ENCODE measurements at places on chromosomes 1 and 21.

DNA sequence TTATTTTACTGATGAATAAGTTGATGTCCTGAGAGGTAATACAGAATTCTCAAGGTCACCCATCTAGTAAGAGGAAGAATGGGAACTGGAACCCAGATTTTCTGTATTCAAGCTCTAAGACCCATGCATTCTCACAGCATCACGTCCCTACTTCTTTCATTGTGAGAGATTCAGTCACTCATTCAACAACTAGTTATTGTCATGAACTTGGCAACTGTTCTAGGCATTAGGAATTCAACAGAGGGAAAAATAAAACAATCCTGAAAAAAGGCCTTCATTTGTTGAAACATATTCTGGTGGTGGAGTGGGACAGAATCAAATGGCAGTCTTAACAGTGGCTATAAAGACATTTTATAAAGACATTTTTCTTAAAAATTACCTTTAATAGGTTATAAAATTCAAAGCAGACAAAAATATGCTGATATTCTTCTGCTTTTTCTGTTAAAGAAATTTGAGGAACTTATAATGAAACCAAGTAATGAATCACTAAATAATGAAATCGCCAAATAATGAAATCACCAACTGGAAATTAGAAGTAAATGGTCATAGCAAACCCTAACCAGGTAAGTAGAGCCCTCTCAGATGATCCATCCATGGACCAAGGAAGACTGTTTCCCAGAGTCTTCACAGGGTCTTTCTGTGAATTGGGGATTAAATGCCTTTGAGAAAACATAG, 136.5 kb upstream of the DPYD start:
- no peak for DNase-seq

- no peak for DNase-seq
Measured at GRCh38 chr1:174406421-174406820, 41.3 kb upstream of the GPR52 start.

- DNase-seq: no peak
Measured at GRCh38 chr21:37525810-37526209, 159.2 kb downstream of the DYRK1A start.

DNA sequence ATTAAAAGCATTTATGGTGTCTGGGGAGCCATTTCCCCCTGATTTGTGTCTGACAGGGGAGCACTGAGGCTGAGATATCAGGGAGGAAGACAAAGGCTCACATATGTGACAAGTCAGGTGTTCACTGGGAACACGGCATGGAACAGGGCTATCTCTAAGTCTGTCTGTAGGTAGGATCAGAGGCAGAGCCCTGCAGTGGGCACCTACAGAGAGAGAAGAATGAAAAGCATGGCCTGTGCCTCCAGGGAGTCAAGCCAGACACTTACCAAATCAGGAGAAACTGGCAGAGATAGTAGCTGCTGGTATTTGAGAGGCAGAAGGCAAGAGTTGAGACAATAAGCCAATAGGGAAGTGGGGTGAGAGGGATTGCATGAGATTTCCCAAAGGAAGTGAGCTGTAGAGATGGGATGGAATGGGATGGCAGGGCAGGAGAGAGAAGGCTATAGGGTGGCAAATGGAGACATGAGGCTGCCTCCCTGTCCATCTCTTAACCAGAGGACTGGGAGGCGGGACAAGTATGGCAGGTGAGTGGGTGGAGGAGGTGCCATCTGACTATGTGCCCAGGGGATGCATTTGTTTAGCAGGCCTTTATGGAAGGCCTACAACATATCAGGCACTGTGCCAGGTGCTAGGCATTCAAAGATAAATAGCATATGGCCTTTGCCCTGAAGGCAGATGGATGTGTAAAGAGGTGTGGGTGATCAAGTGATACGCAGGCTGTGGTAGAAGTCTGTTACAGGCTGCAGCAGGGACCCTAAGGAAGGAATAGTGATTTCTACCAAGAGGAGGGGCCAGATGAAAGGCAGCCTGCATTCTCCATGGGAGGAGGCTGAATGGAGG, 136.2 kb upstream of the IPO9 start:
- no peak for DNase-seq

DNA sequence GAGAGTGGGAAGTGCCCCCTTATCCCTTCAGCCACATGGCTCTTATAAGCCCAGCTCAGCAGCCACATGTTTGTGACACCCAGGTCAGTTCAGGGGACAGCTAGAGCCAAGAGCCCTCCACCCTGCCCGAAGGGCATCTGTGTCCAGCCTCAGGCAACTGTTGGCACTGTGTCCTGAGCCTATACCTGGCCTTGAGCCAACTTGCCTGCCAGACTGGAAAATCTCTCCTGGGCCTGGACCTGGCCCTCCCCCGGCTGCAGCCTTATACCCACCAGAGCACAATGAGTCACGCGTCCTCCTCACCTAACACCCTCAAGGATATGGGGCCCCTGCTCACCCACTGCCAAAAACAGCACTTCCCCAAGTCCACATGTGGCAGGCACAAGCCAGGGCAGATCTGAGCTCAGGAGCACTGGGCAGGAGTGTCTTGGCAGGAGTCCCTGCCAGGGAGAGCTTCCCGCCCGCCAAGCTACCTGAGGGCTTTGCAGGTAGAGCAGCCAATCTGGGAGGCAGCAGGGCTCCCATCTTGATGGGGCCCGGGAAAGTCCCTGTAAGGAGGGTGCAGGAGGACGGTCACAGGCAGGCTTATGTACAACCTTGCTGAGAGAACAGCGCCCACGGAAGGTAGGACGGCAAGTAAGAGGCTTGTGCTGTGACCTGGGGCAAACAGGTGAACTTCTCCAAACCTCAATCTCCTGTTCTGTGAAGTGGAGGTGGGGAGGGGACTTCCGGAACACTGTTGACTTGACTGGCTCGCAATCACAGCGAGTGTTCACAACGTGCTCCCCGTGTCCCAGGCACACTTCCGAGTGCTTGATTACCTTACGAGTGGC, 19.8 kb upstream of the HSPG2 start:
- DNase-seq: no peak

DNA sequence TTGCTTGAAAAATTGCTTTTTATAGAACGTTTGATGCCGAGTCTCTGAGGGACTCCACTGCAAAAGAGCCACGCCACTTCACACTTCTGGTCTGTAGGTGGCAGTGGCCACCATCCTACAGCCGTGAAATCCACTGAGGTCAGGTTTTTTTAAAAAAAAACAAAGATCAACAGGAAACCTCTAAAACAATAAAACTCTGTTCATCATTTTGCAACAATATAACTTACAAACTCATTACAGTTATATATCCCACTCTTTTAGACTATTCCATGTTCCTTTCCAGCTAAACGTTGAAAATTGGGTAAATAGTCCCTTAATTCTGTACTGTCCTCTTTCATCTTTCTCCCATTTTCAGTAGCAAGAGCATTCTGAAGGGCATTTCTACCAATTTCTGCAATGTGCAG, 64.6 kb upstream of the FMN2 start:
- DNase-seq: peak; percentile 37

- no peak for DNase-seq
Measured at GRCh38 chr1:87794788-87795614, 466.3 kb downstream of the LMO4 start.

DNA sequence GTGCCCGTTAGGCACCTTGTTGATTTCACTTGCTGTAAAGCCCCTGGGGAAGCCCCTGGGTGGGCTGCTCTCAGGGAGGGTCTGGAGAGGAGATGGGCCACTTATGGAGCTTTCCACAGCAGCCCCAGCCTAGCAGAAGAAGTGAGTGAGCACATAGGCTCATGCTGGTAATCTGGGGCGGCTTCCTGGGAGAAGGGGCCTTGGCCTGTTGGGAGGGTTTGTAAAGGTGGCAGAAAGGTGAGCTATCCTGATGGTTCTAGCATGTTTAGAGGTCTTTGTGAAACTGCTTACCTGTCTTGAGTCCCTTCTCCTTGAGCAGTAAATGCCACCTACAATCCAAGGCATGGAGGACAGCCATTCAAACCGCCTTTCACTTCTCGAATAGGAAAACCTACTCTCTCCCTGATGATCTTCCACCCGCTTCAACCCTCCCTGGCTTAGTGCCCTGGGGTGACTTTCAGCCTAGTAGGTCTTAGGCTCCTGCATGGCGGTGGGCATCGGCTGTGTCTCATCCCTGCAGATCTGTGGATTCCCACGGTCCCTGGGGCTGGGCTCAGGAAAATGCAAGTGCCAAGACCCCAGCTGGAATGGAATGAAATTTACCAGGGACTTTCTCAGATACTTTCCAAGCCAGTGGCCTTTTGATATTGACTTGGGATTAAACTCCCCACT, 87.6 kb upstream of the SELENON start:
- no peak for DNase-seq

- no peak for DNase-seq
Measured at GRCh38 chr1:53891018-53891417, 1.4 kb upstream of the YIPF1 start.

DNA sequence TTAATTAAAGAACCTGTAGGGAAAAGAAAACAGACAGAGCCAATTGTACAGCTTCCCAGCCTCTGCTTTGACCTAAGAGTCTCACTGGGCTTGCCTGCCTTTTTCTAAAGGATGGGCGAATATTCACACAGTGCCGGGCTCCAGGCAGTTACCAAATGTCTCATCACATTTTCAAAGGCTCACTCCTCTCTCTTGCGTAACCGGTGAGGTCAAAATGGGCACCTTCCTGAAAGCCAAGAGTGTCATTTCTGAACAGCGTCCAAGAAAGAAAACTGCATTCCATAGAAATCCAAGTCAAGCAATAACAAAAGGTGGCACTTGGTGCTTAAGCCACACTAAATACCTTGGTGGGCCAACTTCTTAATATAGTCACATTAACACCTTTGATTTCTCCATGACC, 710 bp upstream of the PALMD start:
- no peak for DNase-seq

DNA sequence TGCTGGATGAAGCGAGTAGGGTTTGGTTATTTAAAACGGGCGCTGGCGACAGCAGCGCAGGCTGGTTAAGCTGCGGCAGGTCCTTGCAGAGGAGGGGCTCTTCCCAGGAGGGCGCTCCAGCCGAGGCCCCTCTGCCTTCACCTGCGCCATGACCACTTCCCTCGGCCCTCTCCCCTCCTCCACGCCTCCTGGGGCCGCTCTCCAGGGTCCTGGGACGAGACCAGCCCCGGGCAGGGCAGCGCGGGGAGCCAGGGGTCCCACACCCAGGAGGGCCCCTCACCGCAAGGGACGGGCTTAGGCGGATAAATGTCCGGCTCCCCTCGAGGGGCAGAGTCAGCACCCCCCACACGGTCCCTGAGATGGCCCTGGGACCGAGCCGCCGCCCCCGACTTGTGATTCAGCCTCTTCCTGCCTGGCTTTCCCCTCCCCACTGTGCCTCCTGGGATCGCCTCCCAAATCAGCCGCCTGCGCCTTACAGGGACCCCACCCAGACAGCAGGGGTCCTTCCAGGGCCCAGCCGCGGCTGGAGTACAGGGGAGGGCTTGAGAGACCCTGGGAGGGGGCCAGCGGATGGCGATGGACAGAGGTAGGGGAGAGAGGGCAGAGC, 380.7 kb downstream of the MATN1 start:
- DNase-seq: no peak

DNA sequence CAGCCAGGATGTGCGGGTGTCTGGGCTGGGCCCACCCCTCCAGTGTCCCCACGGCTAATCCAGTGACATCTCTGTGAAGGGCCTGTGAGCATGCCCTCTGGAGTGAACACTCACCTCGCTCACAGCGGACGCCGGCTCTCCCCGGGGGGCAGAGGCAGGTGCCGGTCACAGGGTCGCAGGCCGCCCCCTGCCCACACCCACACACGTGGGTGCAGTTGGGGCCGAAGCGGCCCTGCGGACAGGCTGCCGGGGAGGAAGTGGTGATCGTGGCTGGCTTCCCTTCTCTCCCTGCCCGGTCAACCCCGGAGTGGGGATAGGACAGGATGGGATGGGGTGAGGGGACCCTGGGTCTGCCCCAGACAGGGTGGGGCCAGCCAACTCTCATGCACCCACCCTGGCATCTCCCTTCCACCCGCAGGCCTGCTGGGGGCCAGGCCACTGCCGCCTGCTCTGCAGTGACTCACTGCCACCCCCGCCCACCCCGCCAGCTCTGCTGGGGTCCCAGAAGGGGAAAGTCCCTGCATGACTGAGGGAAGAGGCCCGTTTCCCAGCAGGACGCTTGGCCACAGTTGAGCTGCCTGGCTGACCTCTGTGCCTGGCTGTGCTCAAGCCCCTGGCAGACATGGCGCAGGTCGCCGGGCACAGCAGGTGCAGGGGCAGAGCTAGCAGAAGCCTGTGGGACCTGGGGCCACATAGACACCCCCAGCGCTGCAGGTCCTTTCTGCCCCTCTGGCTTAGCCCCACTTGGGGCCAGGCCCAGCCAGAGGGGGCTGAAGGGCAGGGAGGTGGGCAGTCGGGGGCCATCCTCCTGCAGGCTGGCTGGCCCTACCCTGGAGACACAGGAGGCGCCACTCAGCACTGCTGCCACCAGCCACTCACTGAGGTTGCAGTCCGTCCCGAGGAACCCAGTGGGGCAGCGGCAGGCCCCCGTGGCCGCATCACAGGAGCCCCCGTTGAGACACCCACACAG, 41.6 kb downstream of the ARHGEF16 start:
- DNase-seq: no peak

GRCh38 chr21:36459098-36459497, 20.8 kb downstream of the CLDN14 start:
- DNase-seq: no peak

GRCh38 chr1:41752514-41753170, 166.1 kb downstream of the HIVEP3 start:
- no peak for DNase-seq

DNA sequence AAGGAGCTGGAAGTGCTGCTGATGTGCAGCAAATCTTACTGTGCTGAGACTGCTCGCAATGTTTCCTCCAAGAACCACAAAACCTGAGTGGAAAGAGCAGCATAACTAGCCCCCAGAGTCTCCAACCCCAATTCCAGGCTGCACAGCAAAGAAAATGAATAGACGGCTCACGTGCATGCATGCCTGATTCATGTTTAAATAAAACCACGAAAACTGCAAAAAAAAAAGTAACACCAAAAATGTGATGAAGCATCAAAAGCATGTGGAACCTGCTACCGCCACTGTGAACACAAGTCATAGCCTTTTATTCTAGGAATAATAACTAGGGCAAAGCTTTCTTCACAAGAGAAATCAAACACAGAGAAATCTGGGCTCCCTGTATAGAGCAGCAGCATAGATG, 9.6 kb upstream of the TRNP1 start:
- no peak for DNase-seq

DNA sequence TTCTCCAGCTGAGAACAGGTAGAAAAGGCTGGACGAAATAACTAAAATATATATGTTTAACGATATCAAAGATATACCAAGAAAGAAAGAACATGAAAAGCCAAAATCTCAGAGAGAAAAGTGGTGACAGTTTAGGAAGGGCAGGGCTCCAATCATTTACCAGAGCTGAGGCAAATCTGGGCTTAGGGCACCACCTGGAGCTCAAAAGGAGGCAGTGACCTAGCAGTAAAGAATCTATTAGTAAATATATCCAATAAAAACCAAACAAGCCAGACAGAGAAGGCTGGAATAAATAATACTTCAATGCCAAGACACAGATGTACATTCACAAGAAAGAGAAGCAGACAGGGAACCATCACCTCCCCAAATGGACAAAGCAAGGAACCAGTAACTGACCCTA, 43.5 kb downstream of the CHIA start:
- no peak for DNase-seq

DNA sequence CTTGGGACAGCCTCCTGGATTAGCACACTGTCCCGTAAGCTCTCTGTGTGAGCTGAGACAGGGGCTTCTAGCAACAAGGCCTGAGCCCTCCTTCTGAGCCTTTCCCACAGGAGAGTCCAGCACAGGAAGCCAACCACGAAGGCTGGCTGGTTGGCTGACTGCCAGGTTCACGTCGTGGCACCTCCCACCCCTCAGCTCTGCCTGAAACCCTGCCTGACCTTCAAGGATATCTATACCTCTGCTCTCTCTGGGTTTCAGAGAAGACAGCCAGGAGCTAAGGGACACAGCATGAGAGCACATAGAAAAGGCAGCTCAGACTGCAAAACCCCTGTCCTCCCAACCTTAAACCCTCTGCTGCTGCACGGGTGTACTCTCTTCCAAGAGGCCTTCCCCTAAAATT, 13.9 kb downstream of the DLGAP3 start:
- DNase-seq: no peak

Measured in HuH-7 (cell line).